ENCODE measurements at places on chromosomes 16 and 17.
A peak's percentile ranks its signal among the peaks of the same experiment; 100 is the strongest.

- no peak for DNase-seq
Observed at GRCh38 chr16:66211651-66212050, 154.8 kb upstream of the CDH5 start.

DNA sequence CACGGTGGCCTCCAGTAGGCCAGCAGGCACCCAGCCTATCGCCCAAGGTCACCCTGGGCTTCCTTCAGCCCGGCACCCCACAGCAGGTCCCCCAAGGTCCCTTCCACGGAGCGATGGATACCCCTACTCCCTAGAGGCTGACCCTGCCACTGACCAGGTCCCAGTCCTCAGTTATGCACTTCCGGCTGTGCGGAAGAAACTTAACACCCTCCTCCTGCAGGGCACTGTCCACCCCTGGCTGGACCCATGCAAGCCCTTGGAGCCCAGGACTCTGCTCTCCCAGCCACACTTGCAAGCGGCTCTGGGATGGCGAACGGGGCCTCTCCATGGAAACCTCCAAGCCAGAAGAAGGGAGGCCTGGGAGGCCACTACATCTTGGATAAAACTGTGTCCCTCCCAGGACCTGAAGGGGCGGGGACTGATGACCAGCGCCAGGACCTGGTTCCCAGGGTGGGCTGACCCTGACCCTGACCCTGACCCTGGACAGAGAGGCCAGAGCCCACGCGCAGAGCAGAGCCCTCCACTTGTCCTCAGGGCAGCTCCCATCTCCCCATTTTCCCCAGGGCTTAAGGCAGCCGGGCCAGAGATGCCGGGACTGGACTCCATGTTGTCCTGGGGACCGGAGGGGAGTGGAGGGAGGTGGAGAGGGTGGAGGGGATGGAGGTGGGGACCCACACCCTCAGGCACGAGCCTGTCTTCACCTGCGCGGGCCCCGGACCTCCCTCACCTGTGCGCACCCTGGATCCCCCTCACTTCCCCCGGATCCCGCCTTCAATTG lies 734 bp downstream of the CEP131 start:
- no peak for DNase-seq

GRCh38 chr17:4270736-4271135 lies 7.0 kb upstream of the ANKFY1 start:
- DNase-seq, result no peak

- DNase-seq, result no peak
Observed at GRCh38 chr16:28149011-28149888, 62.5 kb downstream of the XPO6 start.

- no peak for DNase-seq
Observed at GRCh38 chr17:930258-930657, 49.3 kb downstream of the NXN start.

DNA sequence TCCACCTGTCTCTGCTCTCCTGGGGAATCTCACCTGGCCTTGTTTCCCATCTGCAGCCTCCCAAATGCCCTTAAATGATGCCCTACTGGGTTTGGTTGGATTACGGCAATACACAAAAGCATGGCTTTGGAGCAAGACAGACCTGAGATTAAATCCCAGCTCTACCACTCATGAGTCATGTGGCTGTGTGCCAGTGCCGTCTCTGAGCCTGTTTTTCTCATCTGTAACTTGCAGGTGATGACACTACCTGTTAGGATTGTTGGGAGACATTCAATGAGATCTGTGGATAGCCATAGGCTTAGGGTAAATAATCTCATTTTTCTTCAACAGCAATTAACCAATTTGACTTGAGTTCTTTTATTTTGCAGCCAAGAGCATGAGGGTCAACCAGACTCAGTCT lies 240.3 kb downstream of the MAF start:
- DNase-seq, result no peak

GRCh38 chr16:88391144-88391850 lies 8.5 kb downstream of the ZNF469 start:
- no peak for DNase-seq

DNA sequence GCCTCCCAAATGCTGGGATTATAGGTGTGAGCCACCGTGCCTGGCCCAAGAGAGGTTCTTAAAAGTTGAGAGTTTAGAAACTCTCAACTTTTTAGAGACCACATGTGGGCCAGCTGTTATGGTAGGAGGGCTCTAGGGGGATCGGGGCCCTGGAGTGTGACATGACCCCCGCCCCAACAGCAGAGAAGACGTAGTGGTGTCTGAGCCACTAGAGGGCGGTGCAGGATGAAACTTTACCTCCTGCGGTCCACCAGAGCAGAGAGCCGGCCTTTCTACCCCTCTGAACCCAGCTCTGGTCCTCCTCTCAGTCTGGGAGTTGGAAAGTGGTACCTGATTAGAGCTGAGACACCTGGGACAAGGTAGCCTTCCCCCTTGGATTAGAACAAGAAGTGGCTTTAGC lies 7.4 kb downstream of the CDK5RAP3 start:
- DNase-seq, result peak; percentile 76
